Activated T-helper 1 cell treated with anti-CD3 and anti-CD28 coated beads, Interleukin-2, amount 50 U/mL, for 16 hours (primary cell): ENCODE measurements at places on chromosomes 5 and 9.

DNA sequence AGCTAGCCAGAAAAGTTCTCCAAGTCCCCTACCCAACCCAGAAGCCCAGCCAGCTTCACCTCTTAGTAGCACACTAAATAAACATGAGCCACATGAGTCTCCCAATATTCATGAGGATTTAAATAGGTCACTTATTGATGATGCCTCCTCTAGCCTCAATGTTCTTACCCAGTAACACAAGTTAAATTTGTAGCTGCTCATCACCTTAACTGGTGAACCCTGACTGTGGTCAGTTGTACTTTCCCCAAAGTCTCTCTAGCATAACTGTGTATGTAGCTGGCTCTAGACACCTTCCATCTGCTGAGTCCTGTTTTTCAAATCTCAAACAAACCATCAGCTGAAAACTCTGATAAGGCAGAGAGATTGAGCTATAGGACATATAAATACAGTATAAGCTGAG lies 100.3 kb upstream of the ELAVL2 start:
- no peak for DNase-seq

GRCh38 chr9:28267351-28267750 lies 694.1 kb upstream of the C9orf72 start:
- no peak for DNase-seq

DNA sequence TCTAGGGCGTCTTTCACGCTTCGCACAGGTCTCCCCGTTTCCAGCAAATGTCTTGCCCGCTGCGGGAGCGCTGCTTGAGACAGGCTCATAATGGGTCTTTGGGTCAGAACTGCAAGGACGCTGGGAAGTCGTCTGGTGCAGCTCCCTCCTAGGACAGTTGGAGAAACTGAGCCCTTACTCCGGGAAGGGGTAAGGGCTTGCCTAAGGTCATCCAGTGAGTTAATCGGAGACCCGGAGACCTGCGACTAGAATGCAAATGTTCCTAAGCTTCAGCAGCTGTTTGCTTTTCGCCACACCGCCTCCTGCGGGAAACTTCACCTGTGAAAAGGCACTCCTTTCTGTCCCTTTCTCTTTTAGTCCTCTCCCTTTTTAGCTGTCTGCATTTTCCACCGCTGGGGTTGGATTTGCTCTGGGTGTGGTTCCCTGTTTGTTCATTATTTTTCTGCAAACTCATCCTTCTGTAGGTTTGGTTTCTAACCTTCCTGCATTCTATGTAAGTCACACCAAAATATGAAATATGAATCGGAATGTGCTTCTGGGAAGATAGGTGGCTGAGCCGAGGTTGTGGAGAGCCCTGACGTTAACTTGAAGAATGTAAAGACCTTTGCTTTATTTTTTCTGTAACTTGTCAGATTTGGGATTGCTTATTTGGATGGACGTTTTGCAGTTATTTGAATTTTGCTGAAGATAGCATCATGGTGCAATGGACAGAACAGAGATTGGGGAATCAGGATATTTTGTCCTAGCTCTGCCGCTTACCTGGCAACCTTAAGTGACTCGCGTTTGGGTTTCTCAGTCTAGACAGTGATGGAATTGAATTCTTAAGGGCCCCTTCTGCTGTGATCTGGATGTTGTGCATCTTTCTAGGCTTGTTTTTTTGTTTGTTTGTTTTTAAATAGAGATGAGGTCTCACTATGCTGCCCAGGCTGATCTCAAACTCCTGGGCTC lies 909 bp downstream of the SLC36A1 start:
- no peak for DNase-seq

- no peak for DNase-seq
Measured at GRCh38 chr9:75996726-75997125, 106.3 kb downstream of the PCSK5 start.

DNA sequence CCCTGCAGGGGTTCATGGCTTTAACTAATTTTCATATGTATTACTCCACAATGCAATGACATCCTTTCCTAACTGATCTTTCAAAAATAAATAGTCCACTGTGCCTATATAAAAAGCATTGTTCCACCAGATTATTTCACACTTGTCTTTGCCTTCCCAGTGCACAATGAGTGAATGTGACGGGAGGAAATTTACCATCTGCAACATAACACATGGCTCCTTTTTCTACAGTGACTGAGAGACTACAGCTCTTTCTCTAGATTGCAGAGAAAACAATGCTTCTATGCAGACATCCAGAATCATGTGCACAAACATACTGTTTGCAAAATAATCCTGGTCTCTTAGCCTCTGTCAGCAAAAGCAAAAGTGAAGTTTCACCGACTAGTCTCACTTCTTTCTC lies 483.7 kb upstream of the PIK3R1 start:
- no peak for DNase-seq

GRCh38 chr5:22649074-22649473 lies 204.1 kb downstream of the CDH12 start:
- no peak for DNase-seq

GRCh38 chr5:132812781-132813598 lies at the start of gene SOWAHA:
TSS of gene SOWAHA (plus strand) at chr5:132813302. CDS start at chr5:132813622, 320 bp downstream.
- DNase-seq: no peak

DNA sequence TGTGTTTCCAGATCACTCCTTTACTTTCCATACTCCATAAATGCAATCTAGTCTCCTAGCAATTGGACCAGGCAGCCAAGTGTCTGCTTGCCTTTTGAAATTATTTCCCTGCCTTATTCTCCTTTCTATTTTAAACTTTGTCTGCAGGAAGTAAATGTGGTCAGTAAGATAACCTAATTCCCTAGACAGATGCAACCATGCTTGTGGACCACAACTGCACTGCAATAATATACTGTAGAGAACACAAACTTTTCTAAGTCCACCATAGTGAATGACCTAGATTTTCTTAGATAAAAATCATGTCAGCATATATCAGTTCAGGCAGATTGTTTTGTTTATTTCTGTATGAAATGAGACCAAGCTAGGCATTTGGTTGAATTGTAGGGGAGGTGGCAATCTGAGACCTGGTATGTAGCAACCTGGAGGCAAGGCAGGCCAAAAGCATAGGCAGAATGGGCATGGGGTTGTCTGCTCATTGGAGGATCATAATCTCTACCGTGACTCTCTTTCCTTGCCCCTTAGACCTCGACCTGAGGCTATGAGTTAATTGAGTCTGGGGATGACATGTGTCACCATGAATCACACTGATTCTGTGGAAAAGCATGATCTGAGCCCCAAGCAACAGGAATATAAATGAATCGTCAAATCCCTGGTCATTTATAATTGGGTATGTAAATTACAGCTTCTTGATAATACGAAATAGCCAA lies 20.7 kb downstream of the ACTL7B start:
- DNase-seq: no peak

GRCh38 chr5:1808439-1808838 lies 7.2 kb downstream of the NDUFS6 start:
- no peak for DNase-seq

GRCh38 chr5:34576891-34577666 lies 79.0 kb upstream of the RAI14 start:
- no peak for DNase-seq

- DNase-seq: no peak
Measured at GRCh38 chr5:179783128-179783527, 10.7 kb upstream of the LTC4S start.

DNA sequence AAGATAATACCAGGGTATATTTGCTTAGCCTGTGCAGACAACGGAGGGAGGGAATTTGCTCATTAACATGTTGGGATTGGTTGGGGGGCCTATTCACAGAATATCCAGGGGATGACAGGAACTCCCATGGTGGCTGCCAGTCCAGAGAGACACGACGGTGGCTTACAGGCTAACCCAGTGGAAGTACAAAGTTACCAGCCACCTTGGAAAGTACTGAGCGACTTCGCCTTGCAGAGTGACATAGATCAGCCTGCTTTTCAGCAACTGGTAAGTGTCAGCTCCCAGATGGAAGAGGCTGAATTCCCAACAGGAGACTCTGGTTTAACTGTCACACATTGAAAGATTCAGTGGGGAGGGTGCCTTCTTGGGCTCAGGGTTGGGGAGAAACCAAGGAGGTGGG lies 7.9 kb downstream of the ISL1 start:
- no peak for DNase-seq

GRCh38 chr9:136762915-136763648 lies 1.2 kb downstream of the LCN15 start:
- DNase-seq: peak; percentile 20

DNA sequence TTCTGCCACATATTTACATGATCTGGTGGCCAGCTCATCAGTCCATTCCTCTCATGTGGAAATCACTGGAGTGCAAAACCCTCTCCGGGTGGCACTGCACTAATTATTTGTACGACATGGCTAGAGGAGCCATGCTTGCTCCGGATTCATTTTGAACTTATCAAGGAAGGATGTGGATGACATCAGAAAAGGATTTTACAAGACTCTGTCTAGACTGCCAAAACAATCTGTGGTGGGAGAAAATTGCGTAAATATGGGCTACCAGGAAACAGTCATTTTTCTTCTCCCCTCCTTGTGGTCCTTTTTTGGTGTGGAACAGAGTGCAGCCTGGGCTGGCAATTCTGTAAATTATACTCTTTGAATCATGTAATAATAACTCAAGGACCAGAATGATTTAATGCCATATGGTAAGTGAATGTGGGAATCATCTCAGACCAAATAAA lies 123.4 kb upstream of the IFNE start:
- no peak for DNase-seq

DNA sequence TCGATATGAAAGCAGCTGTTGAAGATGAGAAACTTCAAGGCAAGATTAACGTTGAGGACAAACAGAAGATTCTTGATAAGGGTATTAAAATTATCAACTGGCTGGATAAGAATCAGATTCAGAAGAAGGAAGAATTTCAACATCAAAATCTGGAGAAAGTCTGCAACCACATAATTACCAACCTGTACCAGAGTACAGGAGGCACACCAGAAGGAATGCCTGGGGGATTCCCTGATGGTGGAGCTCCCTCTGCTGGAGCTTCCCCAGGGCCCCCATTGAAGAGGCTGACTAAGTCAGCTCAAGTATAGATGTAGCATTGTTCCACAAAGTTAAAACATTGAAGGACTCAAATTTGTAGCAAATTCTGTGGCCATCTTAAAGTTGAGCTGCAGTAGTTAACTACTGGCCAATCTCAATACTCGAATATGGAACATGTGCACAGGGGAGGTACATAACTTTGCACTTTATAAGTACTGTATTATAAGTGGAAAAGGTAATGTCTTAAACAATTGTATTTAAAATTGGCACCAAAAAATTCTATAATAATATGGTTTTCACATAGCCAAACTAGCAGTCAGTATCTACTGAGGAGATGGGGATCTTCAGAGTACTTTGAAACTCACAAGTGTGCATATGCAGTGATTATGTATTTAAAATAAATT lies 237.5 kb downstream of the CHSY3 start:
- DNase-seq: no peak

GRCh38 chr5:115641948-115642347 lies 16.1 kb upstream of the TMED7 start:
- DNase-seq: no peak

- no peak for DNase-seq
Measured at GRCh38 chr5:124859027-124859426, 112.6 kb upstream of the ZNF608 start.

GRCh38 chr5:174617285-174617684 lies 107.1 kb upstream of the MSX2 start:
- no peak for DNase-seq

- DNase-seq: no peak
Measured at GRCh38 chr9:85310573-85310972, 431.2 kb downstream of the AGTPBP1 start.

DNA sequence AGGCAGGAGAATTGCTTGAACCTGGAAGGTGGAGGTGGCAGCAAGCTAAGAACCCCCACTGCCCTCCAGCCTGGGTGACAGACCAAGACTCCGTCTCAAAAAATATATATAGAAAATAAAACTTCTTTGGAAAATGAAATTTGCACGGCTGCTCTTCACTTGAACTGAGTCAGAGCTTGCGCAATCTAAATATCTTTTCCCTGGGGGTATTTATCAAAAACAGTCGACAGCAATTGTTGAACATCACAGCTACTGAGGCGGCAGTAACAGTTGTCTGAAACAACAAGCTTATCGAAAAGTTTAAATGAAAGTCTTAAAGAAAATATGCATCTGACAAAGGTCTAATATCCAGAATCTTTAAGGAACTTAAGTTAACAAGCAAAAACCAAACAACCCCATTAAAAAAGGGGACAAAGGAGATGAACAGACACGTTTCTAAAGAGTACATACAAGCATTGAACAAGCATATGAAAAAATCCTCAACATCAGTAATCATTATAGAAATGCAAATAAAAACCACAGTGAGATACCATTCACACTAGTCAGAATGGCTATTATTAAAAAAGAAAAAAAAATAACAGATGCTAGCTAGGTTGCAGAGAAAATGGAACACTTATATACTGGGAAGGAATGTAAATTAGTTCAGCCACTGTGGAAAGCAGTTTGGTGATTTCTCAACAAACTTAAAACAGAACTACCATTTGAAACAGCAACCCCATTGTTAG lies 153.6 kb upstream of the CDH9 start:
- DNase-seq: no peak

DNA sequence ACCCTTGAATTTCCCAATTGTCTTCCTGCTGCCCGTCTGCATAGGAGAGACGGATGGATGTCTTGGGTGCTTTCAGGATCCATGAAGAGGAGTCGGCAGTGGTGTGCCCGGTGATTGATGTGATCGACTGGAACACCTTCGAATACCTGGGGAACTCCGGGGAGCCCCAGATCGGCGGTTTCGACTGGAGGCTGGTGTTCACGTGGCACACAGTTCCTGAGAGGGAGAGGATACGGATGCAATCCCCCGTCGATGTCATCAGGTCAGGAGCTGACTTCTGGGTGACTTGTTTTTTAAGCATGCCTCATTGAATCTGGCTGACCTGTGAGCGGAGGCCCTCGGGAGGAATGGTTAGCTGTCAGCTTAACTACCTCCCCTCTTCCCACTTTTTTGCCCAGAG lies 24.2 kb downstream of the GALNT12 start:
- no peak for DNase-seq

DNA sequence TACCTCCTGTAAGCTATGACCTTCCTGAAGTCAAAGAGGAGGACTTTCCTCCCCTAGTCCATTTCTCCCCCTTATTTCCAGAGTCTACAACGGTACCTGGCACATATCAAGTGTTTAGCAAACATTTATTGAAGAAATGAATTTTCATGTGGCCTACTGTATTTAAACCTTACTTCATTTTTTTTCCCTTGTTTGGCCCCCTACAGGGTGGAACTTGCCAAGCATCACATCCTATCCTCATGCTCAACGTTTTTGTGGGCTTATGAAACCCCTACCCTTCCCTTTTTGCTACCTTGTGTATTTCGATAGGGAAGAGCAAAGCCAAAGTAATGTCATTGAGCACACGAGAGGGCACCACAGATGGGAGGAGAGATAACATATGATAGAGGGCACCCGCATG lies 1857.8 kb upstream of the WWC1 start:
- no peak for DNase-seq

GRCh38 chr9:91812191-91812590 lies 137.8 kb downstream of the ROR2 start:
- no peak for DNase-seq

- no peak for DNase-seq
Measured at GRCh38 chr5:65474130-65474711, 7.5 kb downstream of the ADAMTS6 start.

- no peak for DNase-seq
Measured at GRCh38 chr9:90616806-90617205, 25.8 kb downstream of the DIRAS2 start.

DNA sequence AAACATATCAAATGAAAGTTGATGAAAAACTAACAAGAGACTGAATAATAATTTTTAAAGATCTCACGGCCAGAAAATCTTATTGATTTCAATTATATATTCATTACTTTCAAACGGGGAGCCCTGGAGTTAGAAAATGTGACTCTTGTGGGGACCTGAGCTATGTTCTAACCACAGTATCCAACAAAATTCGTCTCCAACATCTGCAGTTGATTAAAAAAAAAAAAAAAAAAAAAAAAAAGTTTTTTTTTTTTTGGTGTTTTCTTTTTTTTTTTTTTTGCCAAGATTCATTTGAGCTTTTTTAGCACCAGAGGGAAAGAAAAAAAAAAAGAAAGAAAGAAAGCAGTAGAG lies 144.3 kb upstream of the PIK3R1 start:
- DNase-seq: no peak
